ENCODE measurements at places on chromosomes 2 and 18.

- no peak for DNase-seq
Measured at GRCh38 chr2:133508546-133509165, 59.6 kb downstream of the NCKAP5 start.

DNA sequence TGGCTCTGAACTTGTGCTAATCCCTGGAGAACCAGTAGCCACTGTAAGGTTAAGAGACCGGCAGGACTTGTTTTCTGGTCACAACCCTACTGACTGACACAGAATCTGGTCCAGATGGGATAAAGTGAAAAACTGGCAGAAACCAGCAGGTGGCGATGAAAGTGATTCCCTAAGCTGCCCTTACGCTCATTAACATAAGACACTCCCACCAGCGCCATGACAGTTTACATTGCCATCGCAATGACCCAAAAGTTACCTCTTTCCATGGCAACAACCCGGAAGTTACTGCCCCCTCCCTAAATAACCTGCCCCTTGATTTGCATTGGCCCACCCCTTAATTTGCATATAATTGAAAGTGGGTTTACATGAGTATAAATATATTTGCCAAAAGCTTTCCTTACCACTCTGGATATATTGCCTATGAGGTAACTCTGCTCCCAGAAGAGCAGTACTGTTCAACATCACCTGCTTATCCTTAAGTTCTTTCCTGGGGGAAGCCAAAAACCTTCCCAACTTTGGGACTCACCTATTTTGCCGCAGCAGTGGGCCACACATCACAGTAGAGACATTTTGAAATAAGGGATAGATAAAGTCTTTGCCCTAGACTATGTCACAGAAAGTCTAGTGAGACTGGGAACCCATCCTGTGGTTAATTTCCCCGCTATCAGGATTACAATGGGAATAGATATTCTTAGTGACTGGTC, 35.8 kb upstream of the AFF3 start:
- peak; percentile 79 for DNase-seq

DNA sequence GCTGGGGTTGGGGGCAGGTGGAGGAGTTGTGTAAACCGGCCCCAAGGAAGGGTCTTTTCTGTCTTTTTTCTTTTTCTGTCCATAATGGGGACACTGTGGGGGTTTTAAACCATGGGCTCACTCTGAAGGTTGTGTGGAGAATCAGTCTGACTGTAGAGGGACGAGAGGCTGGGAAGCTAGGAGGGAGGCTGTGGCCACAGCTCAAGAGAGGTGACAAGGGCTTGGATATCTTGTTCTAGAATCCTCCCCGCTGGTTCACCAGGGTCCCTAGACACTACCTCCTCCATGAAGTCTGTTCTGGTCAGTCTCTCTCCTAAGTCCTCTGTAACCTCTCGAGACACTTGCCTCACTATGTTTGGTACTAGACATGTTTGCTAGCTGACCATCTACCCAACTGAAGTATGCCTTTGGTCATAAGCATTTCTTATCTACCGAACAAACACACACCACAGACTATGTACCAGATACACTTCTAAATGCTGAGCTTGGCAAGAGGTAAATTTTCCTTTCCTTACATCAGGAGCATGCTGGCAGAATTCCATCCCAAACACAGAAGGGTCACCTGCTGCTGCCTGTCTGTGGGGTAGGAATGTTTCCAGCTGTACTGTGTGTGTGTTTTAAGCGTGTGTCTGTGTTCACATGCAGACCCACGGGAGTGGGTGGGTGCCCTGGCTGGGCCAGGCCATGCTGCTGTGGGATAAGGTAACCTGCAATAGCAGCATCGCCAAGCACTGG, 69.6 kb upstream of the MGAT4A start:
- DNase-seq, result no peak

- no peak for DNase-seq
Measured at GRCh38 chr2:142865924-142866323, 11.5 kb upstream of the KYNU start.

DNA sequence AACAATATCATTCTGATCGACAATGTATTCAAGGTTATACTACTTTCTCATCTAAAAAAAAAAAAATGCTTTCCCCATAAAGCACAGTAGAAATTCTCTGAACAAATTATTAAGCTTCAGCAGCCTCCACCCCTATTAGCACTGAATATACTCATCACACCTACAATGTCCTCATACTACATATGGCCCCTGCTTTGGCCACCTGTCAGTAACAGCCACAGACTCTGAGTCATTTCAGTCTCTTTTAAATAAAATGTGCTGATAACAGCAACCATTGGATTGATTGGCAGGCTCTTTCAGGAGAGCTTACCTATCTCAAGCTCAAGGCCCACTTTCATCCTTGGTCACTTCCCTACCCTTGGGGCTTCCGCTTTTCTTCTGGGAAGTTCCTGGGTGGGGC, 236.7 kb downstream of the TMX3 start:
- no peak for DNase-seq

DNA sequence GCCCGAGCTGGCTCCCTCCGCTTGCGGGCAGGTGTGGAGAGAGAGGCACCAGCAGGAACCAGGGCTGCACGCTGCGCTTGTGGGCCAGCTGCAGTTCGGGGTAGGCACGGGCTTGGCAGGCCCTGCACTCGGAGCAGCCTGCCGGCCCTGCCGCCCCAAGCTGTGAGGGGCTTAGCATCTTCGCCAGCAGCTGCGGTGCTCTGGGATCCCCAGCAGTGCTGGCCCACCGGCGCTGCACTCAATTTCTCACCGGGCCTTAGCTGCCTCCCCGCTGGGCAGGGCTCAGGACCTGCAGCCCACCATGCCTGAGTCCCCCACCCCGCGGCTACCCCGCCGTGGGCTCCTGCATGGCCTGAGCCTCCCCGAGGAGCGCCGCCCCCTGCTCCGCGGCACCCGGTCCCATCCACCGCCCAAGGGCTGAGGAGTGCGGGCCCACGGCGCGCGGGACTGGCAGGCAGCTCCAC, 434.4 kb upstream of the RGPD4 start:
- DNase-seq, result no peak

GRCh38 chr2:133633881-133634409, 65.7 kb upstream of the NCKAP5 start:
- DNase-seq, result no peak

DNA sequence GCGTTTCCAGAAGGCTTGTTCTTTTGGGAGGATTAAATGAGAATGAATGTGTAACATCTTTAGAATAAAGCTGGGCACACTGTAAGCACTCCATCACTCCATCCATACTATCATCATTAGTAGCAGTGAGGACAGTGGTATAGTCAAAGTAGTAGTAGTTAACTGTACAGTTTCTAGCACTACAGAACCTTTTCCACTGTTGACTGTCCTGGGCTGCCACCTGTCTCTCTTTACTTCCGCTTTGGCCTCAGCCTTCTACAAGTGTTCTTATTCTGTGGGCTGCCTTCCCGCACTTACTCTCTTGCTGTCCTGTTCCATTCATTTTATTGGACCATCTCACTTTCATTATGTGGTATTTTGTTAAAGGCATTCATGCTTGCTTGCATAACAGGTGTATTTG, 3.3 kb downstream of the SLC9A2 start:
- no peak for DNase-seq

DNA sequence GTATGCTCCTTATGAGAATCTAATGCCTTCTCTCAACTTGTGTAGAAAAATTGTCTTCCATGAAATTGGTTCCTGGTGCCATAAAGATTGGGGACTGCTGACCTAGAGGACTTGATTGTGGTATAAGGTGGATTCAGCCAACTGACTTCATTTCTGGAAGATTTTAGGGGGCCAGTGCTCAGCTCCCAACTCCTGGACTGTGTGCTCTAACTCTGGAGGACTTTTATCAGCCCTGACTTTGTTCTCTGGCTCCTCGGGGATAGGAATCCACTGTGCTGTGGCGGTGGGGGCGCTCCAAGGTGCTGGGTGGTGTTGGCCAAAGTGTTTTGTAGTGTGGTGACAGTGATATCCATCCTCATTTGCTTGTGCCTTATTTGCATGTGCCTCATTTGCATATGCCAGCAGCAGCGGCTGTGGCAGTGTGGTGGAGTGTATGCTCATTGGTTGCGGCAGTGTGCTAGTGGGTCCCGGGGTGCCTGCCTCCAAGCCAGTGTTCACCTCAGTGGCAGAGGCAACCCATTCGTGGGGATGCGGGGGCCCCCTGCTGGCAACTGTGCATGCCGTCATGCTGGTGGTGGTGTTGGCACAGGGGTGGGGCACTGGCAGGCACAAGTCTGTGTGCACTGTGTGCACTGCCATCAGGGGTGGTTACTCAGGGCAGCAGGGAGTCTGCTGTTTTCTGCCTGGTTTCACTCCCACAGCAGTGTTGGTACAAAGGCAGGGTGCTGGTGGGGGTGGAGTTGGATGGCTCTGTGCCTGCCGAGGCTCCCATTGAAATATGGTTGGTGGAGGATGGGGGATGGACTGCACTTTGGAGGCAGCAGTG, 19.6 kb downstream of the EHBP1 start:
- peak; percentile 72 for DNase-seq

GRCh38 chr2:47833516-47833968, 50.6 kb downstream of the MSH6 start:
- no peak for DNase-seq

- no peak for DNase-seq
Measured at GRCh38 chr2:65710356-65710755, 278.0 kb upstream of the SPRED2 start.

DNA sequence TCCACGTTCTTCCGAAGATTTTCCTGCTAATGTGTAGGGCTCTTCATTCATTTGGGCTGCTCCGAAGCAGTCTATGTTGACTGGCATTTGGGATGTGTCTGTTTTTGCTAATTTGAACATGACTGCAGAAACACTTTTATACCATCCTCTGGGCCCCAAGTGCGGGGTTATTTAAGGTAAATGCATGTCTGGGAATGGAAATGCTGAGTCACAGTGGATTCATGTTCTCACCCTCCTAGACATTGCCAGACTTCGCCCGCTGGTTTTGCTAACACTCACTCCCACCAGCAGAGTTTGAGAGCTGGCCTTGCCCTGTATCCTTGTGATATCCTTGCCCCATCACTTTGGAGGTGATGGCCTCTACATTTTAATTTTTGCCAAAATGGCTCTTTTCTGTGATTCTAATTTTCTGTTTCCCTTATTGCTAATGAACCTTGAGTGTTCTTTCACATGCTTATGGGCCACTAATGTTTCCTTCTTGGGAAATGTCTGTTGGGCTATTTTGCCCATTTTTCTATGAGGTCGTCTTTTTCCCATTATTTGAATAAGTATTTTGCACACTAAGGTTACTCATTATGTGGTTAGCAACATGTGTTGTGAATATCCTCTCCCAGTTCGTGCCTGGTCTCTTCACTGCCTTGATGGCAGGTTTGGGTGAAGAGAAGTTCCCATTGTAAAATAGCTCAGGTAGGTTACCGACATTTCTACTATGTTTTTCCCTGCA, 204.1 kb downstream of the GLI2 start:
- DNase-seq, result no peak

DNA sequence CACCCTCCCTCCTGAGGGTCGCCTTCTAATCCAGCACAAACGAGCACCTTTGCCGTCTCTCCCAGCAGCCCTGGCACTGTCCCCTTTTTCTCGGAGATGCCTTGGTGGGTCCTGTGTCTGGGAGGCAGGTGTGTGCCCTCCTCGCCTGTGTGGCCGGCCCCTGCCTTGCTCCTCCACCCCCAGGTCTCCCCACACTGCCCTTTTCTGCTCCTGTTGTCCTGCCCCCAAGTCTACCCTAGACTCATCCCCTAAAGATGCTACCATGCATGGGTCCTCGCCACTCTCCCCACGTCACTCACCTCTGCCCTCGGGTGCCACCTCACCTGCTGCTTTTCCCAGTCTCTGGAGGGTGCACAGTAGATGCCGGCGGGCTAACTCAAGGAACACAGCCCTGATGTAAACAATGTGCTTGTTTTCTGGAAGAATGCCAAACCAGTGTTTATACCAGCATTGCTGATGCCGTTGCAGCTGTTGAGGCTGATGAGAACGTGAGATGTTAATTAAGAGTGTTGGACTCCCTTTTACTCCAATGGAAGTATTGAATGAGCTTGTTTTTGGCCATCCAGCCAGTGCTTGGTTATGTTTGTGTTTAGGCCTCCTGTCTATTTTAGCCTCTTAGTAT, 223.1 kb downstream of the AGAP1 start:
- DNase-seq, result no peak

- DNase-seq, result no peak
Measured at GRCh38 chr18:32270341-32270740, 80.5 kb downstream of the MEP1B start.

DNA sequence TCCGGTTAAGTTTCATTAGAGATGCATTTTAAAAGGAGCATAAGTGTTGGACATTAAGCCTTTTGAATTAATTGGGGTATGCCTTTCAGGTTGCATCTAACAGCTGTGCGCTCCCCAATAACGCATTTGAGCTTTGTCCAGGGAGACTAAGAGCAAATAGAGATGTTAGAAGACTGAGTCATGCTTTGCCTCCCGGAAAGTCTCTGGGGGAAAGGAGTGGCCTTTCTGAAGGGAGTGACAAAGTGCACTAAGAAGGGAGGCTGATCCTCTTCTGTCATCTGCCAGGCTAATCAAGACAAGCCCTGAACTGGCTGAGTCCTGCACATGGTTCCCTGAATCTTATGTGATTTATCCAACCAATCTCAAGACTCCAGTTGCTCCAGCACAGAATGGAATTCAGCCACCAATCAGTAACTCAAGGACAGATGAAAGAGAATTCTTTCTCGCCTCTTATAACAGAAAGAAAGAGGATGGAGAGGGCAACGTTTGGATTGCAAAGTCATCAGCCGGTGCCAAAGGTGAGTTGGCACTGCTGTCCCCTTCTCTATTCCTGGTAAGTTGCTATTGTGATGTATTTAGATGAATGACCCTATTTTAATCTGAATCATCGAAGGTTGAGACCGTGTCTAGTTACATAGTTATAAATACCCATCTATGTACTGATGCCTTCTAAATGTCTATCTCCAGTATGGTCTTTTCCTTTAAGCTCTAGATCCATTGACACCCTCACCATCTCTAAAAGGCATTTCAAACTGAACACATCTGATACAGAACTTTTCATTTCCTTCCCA, 12.1 kb downstream of the TTL start:
- no peak for DNase-seq

DNA sequence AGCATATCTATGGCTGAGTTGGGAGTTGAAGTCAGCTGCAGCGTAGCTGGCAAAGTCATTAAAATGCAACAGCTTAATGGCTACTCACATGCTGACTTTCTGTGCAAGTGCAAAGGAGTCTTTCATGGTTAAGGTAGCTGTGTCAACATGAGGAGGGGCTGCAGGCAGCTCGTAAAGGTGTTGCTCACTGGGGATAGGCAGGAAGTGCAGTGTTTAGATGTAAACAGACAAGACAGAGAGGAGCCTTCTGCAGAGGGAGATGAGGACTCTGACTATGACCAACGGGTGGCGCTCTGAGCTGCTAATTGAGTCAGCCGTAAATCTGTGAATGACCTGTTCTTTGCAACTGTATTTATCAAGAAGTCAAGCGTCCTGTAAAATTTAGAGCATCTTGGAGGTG, 22.3 kb upstream of the CAVIN2 start:
- peak; percentile 75 for DNase-seq

DNA sequence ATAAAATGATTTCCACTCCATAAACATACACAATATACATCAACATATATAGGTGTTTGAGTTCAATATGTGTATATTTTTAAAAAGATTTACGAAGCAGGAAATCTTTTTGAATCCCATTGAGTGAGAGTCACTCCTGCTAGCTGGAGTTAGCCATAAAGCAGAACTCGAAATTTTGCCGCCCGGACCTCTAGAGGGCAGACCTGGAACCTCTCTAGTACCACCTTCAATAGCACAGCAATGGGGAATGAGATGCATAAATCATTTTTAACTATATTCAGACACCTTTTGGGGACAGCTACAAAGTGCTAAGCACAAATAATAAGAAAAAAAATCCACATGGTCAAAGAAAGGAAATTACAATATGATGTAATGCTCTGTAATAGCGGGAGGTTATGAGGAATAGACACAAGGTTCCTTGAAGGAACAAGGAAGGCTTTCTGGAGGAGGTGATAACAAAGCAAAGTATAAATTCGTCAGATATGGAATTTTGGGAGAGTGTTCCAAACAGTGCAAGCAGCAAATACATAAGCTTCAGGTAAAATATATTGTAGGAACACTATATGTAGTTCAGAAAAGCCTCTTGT, 533.4 kb downstream of the ERBB4 start:
- DNase-seq, result peak; percentile 5
